ENCODE measurements at places on chromosomes 2 and 18.

- no peak for DNase-seq
These were observed 125.6 kb downstream of the BIRC6 start for GRCh38 chr2:32482471-32482870.

DNA sequence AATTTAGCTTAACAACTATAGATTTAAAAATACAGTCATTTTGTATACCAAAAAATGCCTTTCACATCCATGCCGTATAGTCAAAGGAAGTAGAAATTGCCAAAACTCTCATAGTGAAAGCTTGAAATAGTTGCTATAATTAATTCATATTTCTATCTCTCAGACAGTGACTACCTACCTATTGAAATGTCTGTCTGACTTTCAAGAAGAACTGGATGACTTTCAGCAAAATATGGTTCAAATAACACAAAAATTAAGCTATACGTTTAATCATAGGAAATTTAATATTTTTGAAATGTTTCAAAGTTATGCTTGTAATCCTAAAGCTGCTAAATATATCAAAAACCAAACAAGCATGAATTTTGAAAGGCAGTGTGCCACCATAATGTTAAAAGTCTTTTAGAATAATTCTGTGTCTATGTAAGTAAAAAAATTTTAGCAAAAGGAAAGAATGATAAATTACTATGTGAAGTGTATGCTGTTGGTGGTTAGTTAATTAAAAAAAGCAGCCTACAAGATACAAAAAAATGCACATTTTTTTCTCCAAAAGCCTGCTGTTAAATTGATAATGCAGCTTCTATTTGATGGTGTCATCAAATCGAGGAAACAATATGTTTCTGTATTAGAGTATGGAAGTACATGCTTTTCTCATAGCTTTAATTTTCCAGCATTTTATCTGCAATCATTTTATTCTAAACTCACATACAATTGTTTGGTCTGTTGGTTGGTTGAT lies 57.7 kb upstream of the ST6GAL2 start:
- DNase-seq, result no peak

DNA sequence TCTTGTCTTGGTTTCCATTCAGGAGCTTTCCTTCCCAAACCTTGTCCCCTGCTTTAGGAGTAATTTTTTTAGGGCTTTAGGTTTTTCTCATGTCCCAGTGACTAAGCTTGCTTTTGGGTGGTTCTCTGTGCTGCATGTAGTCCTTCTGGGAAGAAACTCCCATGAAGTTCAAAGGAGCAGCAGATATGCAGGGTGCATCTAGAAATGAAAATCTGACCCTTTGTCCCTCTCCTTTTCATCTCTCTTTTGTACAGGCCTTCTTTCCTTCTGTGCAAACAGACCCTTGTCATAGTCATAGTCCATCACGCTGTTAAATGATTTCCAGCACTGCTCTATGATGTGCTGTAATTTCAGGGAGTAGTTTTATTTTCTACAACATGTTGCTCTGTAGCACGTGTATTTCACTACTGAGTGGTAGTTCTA lies 20.4 kb downstream of the FMNL2 start:
- DNase-seq, result no peak

GRCh38 chr2:46963210-46963609 lies 47.6 kb upstream of the MCFD2 start:
- DNase-seq, result no peak

GRCh38 chr18:26127786-26128185 lies 5.9 kb upstream of the PSMA8 start:
- DNase-seq, result no peak

GRCh38 chr2:226873051-226873620 lies 37.3 kb downstream of the RHBDD1 start:
- DNase-seq, result no peak

- no peak for DNase-seq
These were observed 28.3 kb downstream of the TWSG1 start for GRCh38 chr18:9362869-9363268.

DNA sequence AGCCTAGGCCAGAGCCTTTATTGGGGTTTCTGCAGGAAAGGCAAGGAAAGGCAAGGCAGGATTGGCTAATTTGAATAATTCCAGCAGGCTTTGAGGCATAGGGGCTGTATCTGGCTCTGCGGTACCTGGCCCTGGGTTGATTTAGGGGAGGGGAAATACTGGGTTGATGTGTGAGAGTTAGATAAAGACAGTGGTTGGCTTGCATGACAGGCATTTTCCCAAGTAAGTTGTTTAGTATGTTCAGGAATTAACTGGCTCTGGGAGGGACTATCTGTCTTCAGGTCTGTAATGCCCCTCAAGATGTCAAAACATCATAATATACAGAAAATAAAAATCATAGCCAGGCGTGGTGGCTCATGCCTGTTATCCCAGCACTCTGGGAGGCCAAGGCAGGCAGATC lies 98.7 kb downstream of the UBR3 start:
- no peak for DNase-seq

GRCh38 chr18:3513481-3513880 lies 63.5 kb downstream of the TGIF1 start:
- no peak for DNase-seq

DNA sequence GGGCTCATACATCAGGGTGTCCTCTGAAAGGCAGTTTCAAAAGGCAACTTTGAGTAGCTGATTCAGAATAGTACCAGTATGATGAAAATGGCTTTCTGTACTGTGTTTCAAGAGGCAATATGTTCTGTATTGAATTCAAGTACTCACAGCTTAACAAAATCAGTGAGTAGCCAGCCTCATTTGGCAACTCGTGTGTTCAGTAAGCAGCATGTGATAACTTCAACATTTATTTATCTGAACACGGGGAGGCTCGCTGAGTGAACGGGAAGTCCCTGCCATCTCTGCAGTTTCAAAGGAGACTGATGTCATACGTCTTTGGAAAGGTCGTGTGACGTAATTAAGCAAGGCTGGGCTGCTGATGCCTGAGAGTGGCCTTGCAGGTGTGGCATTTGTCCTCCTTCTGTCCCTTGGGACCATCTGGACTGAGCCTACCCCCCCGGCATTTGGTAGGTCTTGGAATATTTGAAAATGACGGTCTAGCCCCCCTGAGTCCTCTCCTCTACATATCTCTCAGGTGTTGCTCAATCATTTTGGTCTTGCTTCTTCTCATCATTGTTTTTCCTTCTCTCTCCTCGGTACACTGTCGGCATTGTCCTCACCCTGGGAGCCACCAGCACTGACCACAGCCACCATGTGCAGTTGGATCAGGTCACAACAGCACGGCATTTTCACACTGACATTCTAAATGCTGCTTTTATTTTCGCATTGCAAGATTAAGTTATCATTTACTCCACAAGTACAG lies 62.8 kb downstream of the SMIM21 start:
- DNase-seq, result no peak

DNA sequence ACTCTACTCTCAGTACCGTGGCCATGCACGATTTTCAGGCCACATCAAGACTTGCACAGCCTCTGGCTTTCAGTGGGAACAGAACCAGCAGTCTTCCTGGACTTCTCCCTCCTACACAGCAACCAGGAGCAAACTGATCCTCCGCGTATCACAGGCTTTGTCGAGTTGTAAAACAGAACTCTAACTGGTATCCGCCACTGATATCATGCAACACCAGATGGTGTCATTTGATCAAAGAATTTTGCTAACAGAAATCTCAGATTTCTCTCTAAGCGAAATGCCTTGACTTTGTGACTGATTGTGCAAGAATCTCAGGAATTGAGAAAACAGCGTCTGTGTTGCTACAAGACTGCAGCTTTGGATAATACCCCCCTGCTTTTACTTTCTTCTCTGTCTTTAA lies 85.7 kb downstream of the COPS8 start:
- no peak for DNase-seq

GRCh38 chr2:19369341-19369955 lies 11.0 kb upstream of the OSR1 start:
- DNase-seq, result no peak

GRCh38 chr2:20516646-20517341 lies 69.9 kb downstream of the RHOB start:
- DNase-seq, result no peak

DNA sequence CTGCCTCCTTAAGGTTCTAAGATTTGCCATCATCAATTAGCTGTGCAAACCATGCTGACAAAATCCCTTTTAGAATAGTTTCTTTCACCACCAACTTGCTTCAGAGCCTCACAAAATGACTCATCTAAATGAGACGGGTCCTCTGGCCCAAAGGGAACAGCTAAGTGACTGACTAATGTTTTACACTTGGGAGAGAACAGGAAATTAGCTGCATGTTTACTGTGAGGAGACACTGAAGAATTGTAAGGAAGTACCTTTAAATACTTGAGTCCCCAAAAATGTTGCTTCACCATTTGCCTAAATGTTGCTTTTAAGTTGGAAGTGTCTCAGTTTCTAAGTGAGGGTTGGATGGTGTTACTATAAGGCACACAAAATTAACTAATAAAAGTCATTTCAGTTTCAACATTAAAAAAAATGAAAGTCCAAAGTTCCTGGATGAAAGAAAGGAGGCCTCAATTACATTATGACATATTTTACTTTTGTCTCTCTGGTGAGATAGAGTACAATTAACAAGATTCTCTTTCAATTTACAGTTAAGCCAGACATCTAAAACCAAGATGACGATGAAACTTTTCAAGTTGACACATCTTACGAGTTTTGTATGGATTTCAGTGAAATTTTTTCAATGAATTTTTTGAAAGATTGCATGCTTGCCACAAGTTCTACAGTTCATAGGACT lies 229.1 kb upstream of the FN1 start:
- no peak for DNase-seq

- DNase-seq, result no peak
These were observed 2.6 kb downstream of the CNPPD1 start for GRCh38 chr2:219174146-219174545.

DNA sequence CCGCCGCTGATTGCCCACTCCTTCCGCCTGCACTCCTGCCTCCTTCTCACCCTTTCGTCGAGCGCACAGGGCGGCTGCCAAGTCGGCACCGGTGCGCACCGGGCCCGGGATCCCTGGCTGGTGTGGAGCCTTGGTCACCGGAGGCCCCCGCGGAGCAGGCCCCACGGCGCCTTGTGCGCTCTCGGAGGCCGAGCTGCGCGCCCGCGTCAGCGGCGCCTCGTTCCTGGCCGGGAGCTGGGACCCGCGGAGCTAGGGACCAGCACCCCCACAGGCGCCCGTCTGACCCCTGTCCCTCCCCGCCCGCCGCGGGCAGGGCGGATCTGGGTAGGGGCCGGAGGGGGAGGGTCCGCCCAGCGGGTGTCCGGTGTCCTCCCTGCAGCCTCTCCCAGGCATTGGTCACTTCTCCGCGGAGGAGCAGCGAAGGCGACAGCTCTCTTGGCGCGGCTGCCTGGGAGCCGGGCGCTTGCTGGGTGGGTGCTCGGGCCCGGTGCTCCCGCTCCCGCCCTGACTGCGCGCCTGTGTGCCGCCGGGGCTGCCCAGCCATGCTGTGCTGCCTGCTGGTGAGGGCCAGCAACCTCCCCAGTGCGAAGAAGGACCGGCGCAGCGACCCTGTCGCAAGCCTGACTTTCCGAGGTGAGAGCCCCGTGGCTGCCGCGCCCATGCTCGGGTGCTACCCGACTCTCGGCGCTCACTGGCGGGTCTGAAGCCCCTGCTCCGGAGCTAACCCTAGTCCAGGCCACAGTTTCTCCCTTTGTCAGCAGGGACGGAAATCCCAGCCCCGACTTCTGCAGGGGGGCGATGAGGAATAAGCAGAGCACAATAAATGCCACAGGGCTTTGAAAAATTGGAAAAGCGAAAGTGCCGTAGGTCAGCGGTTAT lies 13.2 kb downstream of the DYSF start:
- no peak for DNase-seq

- no peak for DNase-seq
These were observed 236.4 kb downstream of the PIEZO2 start for GRCh38 chr18:10912790-10913545.

DNA sequence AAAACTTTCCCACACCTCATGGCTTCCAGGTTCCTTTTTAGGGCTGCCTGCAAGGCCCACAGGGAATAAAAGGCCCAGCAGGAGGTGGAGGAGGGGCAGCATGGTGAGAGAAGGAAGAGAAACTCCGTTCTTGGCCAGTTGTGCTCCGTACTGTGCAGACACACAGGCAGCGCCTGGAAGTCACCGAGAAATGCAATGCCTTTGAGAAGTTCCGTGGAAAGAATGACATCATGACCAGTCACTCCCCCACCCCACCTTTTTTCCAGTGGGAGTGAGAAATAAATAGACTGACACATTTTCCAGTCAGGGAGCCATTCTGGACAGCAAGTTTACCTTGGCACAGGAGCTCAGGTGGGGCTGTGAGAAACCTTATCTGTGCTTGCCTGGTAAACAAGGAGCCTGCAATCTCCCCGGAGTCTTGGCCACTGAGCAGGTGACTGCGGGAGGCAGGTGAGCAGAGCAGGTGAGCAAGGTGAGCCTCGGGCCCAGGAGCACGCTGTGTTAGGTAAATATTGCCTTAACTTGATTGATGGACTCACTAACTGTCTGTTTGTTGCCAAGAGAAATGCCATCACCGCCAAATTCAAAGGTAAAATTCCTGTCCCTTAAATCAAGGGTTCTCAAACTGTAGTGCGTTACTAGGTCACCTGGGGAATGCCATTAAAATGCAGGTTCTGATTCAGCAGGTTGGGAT lies 13.5 kb upstream of the LBH start:
- no peak for DNase-seq

DNA sequence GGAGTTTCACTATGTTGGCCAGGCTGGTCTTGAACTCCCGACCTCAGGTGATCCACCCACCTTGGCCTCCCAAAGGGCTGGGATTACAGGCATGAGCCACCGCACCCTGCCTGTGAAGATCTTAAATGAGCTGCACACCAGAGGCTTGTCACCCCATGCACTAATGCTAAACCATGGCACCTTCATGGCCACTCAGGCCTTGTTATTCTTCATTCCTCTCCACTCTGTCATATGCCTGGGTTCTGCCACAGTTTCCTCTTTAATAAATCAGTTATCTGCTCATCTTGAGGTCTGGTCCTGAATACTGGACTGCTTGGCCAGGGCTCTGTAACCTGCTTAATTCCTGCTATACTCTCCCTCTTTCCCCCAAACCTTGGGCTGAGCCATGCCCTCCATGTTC lies 303.9 kb upstream of the FBXO11 start:
- no peak for DNase-seq

Measured in activated CD8-positive, alpha-beta memory T cell treated with anti-CD3 and anti-CD28 coated beads for 4 hours (primary cell).